Right ventricle myocardium superior (tissue), 1 donor: ENCODE measurements at places on chromosomes 1 and 21.
A peak's percentile ranks its signal among the peaks of the same experiment; 100 is the strongest.

DNA sequence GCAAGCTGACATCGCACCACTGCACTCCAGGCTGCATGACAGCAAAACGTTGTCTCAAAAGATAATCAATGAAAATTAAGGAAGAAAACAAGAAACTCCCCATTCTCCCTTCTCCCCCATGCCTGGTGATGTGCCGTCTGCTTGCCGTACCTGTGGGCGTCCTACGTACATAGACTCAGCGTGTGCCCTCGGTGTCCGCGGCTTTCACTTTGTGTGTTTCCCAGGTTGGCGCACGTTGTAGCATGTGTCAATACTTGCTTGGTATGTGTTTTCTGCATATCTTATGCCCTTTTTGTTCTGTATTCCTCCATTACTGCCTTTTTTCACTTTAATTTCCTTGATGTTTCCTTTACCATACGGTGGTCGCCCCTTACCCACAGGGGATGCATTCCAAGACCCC is 53.8 kb downstream of the PCNT start:
- DNase-seq, result no peak

- no peak for DNase-seq
Observed at GRCh38 chr1:84386716-84387479, 11.4 kb upstream of the DNASE2B start.

- DNase-seq, result no peak
Observed at GRCh38 chr1:115168026-115168425, 78.7 kb upstream of the TSPAN2 start.

- DNase-seq, result no peak
Observed at GRCh38 chr1:54287801-54288211, 87.8 kb downstream of the MRPL37 start.

DNA sequence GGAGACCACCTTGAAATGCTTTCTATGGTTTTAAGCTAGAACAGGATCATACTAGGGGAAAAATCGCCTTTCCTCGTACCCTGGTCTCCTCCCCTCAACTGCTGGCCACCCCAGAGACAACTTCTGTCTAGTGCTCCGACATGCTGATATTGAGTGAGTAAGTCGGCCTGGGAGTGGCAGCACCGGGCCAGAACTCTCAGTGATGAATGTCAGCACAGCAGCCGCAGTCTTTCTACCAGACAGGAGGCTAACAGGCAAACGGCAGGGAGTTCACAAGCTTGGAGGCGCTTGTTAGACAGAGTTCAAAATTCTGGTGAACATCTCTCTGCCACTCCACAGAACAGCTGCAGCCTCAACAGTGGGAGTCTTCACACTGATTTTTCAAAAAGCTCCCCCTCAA is 716.9 kb downstream of the ADGRL2 start:
- peak; percentile 63 for DNase-seq

- no peak for DNase-seq
Observed at GRCh38 chr1:205669341-205670149, 10.8 kb downstream of the SLC45A3 start.

DNA sequence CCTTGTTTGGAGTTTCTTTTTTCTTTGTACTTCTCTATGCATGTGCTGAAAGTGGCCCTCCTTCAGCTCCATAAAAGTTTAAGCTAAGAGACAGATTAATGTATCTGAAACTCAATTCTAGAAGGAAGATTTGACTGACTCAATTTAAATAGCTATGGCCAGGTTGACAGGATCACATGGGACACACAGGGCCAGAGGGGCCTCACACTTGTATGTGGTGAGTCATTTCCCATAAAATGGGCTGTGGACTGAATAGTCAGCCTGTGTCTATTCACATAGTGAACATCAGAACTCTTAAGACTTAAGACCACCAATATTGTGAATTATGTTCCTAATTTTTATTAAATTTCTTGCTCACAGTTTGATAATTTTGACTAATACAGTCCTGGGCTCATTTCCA is 45.7 kb upstream of the DEPDC1 start:
- DNase-seq, result no peak

DNA sequence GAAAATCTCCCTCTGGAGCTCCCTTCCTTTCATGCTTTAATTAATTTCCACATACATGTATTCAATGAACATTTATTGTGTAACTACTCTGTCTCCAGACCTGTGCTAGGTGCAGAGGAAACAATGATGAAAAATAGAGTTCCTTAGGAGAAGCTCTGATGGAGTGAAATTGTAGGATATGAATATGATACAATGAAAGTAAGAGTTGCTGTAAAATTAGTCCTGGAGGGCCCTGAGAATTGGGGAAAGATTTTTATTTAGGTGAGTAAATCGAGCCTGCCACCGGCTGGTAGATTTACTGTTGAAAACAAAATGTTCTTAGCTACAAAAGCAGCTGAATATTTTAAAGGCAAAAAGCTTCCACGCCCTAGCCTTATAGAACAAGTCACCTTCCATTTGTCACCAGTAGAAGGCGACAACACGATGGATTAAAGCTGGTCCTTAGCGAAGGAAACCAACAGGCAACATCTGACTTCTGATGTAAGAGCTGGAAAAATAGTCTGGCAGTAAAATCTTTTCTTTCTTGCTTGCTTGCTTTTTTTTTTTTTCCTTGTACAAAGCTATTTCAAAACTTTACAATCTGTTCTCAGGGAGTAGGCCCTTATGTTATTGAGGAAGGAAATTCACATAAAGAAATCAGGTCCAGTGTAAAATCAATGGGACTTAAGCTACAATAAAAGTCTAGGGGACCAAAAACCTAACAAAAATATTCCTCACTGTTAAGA is 82.0 kb upstream of the ROR1 start:
- DNase-seq, result no peak
